ENCODE measurements at places on chromosomes 4 and X.
A peak's percentile ranks its signal among the peaks of the same experiment; 100 is the strongest.

DNA sequence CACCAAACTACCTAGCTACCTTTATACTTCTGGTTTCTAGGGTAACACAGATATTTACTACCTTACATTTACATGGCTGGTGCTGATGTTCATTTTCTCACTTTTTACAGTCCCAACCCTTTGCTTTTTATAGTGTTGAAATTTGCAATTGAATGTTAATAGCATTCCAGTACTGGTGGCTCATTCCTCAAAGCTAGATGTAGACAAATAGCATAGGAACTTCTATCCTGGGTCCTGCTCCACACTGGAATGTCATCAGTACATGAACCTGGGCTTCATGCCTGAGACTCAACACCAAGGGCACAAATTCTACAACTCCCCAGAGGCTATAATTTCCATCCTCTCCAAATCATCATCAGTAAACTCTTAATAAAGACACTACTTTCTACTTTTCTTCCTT lies 10.3 kb upstream of the TRMT2B start:
- DNase-seq: no peak

DNA sequence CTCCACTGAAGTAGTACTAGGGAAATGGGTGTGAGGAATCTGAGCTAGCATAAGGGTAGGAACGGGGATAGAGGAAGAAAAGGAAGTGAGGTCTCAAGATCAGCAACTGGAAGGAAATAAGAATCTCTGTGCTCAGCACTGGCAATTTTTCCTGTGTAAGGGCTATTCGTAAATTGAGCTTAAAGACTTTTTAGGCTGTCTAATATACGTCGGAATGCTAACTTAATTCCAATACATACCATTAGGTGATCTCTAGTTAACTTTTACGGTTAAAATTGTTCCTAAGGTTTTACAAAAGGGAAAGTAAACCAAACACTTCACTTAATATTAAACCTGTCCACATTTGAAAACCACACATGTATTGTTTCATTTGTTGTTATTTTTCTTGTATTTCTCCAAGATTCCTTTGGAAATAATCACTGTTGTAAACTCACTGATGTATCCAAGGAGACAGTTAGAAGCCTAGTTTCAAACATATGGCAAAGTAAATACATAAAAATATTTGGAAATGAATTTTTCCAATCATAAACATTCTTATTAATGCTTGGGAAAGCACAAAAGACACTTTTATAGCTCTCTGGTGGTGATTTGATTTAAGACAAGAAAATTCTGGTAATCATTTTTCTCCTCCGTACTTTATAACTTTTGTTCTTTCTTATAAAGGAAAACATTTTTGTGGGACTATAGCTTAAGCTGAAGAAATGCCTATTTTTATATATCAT lies 28.1 kb upstream of the HPGDS start:
- DNase-seq: peak; percentile 11

DNA sequence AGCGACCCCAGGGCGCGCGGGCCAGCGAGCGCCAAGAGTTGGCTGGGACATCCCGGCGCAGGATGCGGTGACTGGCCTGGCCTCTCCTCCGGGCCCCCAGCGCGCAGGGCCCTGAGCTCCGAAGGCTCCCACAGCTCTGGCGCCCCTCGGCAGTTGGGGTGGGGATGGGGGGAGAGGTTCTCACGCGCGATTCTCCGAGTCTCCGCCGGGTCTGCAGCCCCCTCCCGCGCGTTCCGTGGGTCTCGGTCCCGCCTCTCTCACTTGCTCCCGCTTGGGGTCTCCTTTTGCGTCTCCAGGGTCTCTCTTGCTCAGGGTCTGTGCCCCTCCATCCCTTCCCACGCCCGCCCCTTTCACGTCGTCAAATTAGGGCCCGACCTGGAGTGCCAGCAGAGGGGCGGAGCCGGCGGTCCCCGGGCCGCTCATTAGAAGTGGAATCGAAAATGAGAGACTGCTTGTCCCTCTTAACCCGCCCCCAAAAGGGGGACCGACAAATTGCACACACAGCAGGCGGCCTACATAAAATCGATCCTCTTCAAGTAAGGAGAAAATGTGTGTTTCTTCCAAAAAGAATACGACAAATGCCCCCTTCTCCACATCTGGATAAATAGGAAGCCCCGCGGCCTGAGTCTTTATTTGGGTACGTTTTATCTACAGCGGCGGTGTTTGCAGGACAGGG lies 877 bp upstream of the NKX1-1 start:
- no peak for DNase-seq

DNA sequence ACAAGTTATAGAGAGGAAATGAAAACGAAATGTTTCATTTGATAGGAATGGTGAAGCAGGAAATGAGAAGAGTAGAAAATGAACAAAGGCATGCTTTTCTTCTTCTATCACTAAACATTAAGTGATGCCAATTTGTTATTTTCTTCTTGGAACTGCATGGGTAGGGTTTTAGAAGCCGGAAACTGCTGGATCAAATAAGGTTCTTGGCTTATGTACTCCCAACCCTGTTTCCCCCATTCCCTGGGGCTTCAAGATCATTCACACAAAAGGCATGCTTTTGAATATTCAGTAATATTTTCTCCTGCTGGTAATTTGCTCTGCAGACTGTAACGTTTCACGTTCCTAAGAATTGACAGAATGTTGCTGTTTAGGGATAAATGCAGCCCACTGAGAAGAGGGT lies 224.1 kb downstream of the NLGN4X start:
- no peak for DNase-seq

DNA sequence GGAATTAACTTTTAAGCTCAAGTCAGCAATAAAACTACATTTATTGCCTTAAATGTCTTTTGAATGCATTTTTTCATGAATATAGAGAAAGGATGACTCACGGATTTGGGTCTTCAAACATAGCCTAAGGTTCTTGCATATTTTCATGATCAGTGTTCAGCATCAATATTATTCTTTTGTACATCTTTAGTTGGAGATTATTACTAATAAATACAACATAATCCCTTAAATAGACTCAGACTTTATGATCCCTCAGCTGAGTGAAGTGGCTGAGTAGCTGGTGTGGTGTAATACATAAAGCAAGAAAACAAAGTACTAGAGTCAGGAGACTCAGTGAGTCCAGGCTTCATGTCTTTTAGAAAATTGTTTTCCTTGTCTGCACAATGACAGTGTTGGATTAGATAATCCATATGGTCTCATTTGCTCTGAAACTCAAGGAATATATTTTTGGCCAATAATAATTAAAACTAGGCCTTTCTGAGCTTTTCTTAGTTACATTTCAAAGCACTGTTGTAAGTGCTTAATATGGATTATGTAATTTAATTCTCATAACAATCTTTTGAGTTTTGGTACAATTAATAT lies 78.3 kb upstream of the UNC5C start:
- DNase-seq: no peak

DNA sequence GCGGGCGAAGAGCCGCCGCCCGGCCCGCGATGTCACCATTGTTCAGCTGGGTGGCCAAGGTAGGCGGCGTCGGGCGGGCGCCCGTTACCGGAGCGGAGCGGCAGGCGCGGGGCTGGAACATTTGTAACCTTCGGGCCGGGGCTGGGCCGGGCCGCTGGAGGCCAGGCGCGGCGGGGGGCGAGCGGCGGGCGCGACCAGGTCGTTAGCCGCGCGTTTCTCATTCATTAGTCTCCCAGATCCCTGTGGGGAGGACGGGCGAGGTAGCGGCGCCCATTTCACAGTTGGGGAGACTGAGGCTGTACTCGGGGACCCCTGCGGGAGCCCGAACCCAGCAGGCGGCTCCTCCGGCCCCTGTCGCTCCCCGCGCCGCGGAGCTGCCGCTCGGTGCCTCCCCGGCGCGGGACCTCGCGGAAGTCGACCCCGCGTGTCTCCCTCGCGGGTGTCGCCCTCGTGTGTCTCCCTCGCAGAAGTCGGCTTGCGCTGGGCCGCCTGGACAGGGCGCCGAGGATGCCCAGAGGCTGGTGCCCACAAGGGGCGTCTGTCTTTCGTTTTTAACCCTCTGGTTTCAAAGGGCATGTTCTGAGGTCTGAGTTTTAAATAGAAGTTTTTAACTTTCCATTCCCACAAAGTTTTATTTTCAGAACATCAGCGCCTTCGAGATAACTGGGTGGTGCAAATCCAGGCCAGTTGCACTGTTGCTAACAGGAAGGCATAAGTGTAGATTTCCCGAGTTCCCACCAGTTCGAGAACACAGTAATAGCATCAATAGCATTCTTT lies 17.5 kb downstream of the PTTG2 start:
- peak; percentile 88 for DNase-seq

DNA sequence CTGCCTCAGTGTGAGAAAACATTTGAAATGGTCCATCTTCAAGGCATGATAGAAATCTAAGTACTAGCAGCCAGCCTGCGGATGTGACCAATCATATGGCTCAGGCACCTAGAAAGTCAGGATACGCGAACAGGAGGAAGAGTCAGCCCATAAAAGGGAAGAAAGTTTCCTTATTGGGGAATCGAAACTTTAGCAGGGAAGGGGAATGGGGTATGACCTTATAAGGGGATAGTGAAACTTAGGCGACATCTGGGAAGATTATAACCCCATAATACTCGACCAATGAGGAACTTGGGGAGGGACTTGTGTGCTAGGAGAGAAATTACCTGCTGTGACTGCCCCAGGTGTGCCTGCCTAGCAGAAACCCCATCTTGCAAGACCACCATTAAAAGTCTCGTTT lies 26.2 kb upstream of the PYURF start:
- DNase-seq: no peak

GRCh38 chr4:8079031-8079885 lies 79.4 kb downstream of the ABLIM2 start:
- peak; percentile 17 for DNase-seq

- DNase-seq: no peak
Observed at GRCh38 chr4:153556435-153556815, 90.3 kb downstream of the TMEM131L start.

- DNase-seq: peak; percentile 84
Observed at GRCh38 chr4:145098675-145099037, 545 bp downstream of the ABCE1 start.

DNA sequence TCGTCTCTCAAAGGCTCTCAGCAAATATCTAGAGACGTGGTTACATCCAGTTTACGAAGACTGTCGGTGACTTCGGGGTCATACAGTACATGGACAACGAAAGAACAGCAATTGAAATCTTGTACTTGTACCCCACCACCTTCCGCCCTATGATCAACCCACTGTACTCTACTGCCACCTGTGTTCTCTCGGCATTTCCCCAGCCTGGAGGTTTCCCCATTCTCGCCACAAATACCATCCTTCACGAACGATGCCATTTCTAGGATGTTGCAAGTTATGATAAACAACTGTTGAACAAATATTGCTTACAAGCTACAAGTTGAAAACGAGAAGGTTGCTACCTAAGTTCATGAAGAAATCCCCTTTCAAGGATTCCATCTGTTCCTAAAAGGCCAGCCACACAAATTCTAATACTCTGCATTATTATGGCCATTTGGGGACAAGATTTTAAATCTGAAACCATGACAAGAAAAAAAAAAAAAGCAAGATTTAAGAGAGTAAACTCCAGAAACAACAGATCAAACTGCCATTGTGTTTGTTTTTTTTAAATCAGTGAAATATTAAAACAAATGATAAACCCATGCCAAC lies 1.6 kb downstream of the APBB2 start:
- DNase-seq: peak; percentile 26

GRCh38 chrX:20454117-20454516 lies 187.4 kb upstream of the RPS6KA3 start:
- DNase-seq: peak; percentile 23

GRCh38 chr4:69536980-69537379 lies 41.3 kb upstream of the UGT2B4 start:
- DNase-seq: no peak

GRCh38 chrX:56068274-56068758 lies 163.8 kb upstream of the KLF8 start:
- no peak for DNase-seq

GRCh38 chr4:167129146-167129545 lies 105.1 kb downstream of the SPOCK3 start:
- DNase-seq: no peak

DNA sequence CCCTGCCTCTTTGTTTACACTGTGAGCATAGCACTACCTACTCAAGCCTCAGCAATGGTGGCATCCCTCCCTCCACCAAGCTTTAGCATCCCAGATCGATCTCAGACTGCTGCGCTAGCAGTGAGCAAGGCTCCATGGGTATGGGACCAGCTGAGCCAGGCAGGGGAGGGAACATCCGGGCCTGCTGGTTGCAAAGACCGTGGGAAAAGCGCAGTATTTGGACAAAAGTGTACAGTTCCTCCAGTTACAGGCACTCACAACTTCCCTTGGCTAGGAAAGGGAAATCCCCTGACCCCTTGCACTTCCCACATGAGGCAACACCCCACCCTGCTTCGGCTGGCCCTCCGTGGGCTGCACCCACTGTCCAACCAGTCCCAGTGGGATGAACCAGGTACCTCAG lies 26.5 kb downstream of the EGF start:
- DNase-seq: peak; percentile 42

DNA sequence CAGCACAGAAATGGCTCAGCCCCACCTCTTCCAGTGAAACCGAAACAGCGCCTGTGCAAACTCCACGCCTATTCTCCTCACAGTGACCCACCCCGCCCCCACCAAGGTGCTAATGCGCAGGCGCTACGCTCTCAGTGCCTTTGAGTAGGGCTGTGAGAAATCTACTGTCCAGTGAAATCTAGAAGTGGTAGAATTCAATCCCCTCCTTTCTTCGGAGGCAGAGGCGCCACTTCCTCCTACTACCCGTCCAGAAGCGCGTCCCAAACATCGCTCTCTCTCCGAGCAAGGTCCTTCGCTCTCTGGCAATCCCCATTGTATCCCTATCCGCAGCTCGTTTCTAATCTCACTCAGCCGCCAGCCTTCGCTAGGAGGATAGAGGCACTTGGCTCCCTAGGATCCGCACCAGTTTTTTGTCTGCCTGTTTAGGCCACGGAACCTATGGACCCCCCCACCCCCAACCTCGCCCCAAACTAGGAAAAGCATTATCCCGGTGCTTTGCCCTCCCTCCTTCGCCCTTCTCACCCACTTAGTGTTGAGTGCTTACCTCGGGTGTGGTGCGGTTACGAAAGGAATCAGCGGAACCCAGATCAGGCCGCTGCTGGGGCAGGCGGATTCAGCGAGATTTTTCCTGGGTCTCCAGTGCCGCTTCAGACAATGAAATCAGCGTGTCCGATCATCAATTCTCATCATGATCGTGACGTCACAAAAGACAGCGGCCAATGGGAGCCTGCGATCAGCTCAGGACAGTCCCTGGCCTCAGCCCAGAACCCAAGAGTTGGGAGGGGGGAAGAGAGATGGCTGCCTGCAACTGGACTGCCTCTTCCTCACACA lies at the start of gene HDX:
Gene HDX, minus strand, starts transcription at position 656 of the 831 bp plus-strand sequence. CDS start 27,056 bp downstream, outside the sequence.
- peak; percentile 93 for DNase-seq

DNA sequence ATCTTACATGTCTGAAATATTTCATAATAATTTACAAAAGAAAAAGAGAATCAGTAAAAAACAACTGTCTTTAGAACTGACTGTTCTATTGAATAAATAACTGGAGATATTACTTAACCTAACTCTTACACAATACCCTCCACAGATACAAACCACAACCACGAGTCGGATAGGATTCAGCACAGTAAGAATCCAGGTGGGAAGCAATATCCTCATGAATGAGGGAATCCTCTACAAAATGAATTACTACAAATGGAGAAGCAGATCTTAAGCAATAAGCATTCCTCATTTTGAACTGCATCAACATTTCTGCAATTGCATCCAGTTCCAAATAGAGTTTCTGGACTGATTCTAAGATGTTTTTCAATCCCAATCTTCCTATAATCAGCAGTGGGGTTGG lies 227.1 kb downstream of the SH2D1A start:
- no peak for DNase-seq

- DNase-seq: no peak
Observed at GRCh38 chr4:16034010-16034748, 49.6 kb downstream of the PROM1 start.

- DNase-seq: no peak
Observed at GRCh38 chr4:65392488-65392887, 277.8 kb downstream of the EPHA5 start.

- no peak for DNase-seq
Observed at GRCh38 chrX:23235051-23235450, 99.6 kb upstream of the PTCHD1 start.
